Hypothalamus (tissue), 51 donors: ENCODE measurements at places on chromosomes 7 and 10.
A peak's percentile ranks its signal among the peaks of the same experiment; 100 is the strongest.

DNA sequence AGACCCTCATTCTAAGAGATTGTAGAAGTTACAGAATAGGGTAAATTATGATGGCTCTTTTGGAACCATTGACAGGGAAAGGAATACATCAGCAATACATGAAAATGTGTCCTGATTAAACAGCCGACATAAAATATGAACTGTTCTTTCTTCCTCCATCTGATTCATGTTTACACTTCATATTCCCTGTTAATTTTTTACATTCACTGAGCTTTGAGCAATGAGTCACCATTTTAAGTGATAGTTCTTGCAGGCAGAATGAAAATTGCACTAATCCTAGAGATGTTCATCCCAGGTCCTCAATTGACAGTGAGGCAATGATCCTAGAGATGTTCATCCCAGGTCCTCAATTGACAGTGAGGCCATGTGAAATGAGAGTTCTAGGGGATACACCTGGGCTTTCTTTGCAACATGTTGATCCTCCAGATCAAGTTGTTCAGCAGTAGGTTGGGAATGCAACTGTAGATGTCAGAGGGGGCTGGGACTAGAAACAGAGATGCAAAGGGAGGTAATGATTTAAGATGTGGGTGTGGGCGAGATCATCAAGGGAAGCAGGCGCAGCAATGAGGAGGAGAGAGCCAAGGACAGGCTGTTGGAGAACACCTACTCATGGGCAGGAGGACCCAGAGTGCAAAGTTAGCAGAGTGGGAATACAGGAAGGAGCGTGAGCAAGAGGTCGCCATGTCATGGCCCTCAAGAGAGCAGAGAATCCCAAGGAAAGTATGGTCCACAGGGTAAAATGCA lies 138.7 kb downstream of the ZNF365 start:
- no peak for DNase-seq

- DNase-seq: no peak
Observed at GRCh38 chr10:87850742-87851205, 12.6 kb downstream of the KLLN start.

- DNase-seq: no peak
Observed at GRCh38 chr10:68211669-68212068, 20.2 kb downstream of the ATOH7 start.

DNA sequence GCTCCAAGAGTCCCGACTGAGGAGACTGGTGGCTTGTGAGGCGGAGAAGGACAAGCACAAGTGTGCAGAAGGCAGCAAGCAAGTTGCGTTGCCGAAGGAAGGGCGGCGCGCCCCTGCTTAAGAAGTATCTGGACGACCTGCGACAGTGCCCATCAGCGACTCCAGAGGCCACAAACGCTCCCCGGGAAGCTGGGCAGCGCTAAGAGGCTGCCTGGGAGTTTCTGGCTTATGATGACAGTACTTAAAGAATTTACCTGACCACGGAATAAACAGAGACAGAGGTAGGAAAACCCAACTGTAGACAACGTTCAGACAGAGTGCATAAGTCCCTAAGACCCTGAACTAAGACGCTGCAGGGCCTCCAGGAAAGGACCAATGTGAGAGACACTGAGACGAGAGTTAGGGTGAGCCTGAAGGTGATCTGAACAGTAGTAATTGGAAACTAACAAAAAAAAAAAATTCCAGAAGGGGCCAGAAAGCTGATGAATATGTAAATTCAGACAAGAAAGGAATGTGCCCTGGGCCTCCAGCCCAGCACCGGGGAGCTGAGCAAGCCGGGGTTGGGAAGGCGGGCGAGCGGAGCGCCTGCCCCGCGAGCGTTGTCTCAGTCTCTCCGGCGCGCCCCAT lies 1.0 kb downstream of the OSBPL3 start:
- DNase-seq: no peak

DNA sequence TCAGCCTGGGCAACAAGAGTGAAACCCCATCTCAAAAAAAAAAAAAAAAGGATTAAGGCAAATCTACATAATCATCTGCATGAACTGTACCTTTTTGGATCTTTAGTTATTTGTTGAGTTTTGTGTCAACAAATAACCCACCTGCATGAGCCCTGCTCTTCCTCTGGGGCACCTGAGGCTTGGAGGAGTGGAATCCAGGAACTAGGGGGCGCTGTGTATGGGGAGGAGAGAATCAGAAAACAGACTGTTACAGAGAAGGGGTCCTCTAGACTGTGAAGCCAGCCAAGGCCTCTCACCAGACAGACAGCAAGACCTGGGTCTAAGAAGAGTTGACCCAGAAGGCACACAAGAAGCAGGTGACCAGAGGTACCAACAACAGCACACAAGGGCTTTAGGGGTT lies 682.8 kb upstream of the NRP1 start:
- DNase-seq: no peak

DNA sequence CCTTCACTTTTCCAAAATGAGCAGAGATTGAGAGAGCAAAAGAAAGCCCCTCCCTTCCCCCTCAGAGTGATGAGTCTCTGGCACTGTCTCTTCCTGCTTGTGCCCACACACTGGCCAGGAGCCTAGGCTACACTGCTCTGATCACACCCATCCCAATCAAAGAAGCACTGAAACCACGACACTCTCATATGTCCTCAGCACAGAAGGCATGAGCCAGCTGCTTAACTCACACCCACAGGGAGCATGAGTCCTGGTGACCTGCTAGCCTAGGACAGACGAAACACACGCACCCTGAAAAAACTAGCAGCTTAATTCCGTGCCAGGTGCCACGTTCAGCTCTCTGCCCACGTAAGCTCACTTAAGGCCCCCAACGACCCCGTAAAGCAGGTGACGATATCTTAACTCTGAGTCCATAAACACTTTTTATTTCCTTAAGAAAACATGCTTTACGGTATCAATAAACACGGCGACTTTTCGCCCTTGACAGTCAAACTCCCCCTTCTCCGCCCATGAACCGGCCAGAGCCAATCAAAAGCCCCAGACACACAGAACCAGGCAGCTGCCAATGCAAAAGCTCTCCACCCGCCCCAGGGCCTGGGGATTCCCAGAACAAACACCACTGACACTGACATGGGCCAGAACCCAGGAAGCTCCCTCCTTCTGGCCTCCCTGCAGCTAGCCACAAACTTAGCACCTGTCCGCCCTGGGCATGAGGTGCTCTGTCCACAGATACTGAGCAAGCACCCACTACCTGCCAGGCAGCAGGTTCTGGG lies 69.0 kb downstream of the TNRC18 start:
- no peak for DNase-seq

DNA sequence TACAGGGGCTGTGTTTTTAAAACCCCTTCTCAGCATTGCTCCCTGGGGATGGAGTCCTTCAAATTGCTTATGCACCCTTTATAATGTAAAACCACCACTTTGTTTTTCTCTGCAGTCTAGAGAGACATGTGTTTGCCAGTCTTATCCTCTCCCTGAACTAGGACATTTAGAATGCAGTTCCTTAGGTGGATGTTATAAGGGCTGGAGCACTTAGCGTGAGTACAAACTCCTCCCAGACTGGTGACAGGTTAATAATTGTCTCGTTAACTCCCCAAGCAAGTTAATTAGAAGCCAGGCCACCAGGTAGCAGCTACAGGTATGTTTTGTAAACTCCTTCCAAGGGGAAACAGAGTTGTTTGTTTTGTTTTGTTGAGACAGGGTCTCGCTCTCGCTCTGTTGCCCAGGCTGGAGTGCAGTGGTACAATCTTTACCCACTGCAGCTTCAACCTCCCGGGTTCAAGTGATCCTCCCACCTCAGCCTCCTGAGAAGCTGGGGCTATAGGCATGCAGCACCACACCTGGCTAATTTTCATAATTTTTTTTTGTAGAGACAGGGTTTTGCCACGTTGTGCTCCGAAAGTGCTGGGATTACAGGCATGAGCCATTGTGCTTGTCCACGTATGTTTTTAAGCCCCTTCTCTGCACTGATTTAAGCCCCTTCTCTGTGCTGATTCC lies 100.2 kb downstream of the FAM107B start:
- DNase-seq: no peak

DNA sequence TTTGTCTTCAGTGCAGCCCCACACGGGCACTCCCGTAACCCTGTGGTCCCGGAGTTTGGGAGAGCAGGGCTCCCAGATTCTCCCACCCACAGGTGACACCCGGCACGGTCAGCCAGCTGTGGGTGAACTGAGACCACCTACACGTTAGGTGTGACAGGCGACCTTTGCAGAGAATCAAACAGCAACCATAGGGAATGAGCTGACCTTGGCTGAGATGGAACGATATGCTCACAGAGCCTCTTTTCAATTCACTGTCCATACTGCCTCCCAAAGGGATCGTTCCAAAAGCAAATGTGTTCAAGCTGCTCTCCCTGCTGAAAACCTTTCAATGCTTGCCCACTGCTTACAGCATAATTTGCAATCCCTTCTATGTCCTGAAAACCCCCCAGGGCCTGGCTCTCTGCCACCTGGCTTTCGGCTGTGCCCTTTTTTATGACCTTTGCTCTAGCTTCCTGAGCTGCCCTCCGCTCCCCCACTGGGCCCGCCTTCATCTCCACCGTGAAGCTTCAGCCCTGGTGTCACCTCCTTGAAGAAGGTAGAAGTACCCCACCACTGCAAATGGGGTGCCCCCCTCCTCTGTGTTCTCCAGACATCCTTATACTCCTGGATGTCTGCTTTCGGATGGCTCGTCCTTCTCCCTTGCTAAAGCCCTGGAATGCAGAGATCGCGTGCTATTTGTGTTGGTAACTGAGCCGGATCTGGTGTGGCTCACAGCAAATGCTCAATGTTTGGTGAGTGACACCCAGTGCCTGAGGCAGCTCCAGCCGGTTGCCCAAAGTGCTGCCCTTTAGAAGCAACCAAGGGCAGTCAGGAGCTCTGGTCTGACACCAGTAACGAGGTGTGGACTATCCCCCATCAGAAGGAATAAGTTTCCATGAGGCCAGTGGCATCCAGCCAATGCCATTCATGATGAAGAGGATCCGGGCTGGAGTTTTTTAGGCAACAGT lies 90.4 kb downstream of the KIAA1549 start:
- no peak for DNase-seq

- DNase-seq: no peak
Observed at GRCh38 chr10:77522268-77522809, 115.3 kb downstream of the KCNMA1 start.

DNA sequence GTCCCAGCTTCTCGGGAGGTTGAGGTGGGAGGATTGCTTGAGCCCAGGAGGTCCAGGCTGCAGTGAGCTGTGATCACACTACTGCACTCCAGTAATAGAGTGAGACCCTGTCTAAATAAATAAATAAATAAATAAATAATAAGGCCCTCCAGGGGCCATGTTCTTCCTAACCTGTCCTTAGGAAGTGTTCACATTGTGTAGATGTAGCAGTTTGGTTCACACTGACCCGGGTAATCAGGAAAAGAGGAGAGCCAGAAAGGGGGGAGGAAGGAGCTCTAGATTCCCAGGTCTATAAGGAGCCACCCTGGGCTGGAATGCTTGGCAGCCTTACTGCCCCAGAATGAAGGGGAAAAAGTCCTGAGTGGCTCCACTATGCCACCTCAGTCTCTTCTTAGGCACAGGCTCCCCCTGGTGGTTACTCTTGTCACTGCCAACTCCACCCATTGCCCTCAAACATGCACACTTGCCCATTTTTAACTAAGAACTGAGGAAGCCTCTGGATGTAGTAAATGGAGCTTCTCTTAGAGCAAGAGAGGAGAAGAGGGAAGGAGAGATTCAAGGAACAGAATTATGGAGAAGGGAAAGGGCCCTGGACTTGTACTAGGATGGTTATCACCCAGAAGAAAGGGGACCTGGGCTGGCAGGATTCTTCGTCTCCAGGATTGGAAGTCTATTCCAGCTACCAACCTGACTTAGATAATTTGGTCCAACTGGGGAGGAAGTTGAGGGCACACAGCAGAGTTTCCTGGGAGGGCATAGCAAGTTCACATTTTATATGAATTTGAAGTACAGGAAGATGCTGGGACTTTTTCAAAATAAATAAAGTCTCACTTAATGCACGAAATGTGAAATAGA lies 7.8 kb downstream of the HPS6 start:
- peak; percentile 69 for DNase-seq

DNA sequence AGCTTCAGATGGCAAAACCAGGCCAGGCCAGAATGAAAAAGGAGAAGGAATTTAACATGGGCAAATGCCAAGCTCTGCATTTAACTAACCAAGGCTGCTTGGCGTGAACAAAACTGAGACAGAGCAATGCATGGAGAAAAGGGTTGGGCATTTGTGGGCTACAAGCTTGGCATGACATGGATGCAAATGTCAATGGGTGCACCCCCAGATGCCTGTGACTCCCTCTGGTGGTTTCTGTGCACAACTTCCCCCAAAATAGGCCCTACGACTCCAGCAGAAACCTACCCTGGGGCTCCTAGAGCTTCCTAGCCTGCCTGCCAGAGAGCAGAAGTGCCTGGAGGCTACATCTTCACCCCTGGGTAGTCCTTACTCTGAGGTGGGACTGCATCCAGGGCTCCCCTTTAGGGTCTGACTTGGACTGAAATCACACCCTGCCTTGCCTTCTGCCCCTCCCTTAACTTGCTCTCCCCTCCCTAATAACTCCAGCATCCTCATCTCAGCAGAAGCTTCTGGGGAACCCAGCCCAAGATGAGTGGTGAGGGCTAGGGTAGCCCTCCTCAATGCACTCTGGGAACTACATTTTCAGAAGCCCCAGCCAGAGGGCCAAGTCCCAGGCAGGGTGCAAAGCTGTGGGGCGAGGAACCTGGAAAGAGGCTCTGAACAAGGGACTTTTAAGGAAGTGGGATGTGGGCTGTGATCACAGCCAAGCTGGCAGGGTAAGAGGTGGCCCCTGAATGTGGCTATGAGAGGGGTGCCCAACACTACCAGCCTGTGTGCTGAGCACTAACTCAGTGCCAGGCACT lies 11.3 kb downstream of the GPRIN2 start:
- DNase-seq: no peak

- no peak for DNase-seq
Observed at GRCh38 chr10:118823256-118823907, 68.6 kb upstream of the CACUL1 start.

GRCh38 chr10:28382525-28383269 lies 79.8 kb upstream of the MPP7 start:
- no peak for DNase-seq

DNA sequence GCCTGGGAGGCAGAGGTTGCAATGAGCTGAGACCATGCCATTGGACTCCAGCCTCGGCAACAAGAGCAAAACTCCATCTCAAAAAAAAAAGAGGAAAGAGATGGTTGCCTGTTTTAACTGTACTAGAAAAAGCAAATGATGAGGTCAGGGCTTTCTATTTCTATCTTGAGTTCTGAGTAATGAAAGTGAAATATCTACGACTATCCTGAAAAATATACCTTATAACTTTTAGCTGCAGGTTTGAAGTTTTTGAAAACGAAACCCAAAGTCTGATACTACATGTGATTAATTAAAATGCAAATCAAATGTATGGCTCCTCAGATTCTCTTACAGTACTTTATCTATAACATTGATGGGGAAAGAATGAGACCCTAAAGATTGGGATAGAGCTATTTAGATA lies 636.2 kb upstream of the LRRN3 start:
- DNase-seq: no peak

DNA sequence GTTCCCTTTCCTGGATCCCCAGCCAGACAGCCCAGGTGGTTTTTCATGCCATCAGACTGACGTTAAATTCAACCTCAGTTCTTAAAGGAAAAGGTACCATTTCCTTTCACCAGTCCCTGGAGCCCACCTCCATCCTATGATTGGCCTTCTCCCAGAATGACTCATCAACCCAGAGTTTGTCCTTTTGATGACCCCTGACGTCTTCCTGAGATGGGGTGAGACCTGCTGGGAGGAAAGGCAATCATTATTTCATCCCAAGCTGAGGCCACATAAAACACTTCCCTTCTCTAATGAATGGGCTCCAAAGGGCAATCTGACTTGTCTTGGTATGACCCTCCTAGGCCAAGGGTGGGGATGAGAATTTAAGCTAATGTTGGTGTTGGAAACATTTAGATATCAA lies 750.7 kb downstream of the SUGCT start:
- no peak for DNase-seq
